ENCODE measurements at places on chromosomes 5 and 9. TPM values are rescaled to one million over a fixed set of nuclear protein-coding genes. Genes with fewer than 3 reads are reported as not detected.

DNA sequence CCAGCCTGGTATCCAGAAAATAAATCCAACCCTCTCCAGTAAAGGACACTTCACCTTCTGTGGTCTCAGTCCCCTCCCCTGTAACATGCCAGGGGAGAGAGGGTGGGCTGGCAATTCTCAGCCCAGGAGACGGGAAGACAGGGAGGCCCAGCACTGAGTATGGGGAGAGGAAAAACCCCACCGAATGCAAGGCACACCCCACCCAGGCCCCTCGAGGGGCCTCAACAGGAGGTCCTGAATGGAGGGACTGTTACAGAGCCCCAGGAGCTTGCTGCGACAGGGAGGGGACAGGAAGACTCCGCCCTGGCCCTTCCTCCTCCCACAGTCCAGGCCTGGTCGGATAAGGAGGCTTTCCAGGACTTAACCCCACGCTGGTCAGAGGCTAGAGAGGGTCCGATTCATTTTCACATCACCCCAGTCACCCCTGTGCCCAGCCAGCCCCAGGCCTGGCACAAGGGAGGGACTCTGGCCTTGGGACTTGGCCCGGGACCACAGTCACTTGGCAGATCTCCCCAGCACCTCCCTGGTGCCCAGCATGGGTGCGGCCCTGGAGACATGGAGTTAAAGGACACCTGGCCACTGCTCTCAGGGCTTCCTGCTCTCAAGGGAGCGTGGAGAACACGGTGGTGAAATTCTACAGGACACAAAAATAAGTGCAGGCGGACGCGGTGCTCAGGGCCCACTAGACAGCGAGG, 44.9 kb upstream of the STXBP1 start:
- H3K27ac ChIP-seq = peak overlapping the region; percentile 81
- peaks cover 5% of the 10 kb centered on the region for H3K36me3 ChIP-seq
- peak overlapping the region; percentile 71 for H3K4me3 ChIP-seq

- peaks cover 66% of the 10 kb centered on the region for H3K4me1 ChIP-seq
- DNase-seq = no peak
- peak overlapping the region; percentile 91 for H3K27ac ChIP-seq
- peaks cover 16% of the 10 kb centered on the region for H3K36me3 ChIP-seq
Measured at GRCh38 chr5:15502208-15502607, 2.2 kb downstream of the FBXL7 start.

DNA sequence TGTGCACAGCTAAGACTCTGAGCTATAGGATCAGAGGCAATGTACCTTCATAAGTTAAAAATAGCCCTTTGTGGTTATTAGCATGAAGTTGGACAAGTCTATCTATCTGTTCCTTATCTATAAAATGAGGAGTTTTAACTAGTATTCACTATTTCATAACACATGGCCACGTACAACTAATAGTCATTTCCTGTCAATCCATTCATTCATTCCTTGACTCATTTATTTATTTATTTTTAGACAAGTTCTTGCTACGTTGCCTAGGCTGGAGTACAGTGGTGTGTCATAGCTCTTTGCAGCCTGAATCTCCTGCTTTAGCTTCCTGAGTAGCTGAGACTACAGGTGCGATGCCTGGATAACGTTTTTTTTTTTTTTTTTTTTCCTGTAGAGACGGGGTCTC, 92.1 kb downstream of the NR3C1 start:
- H3K27me3 ChIP-seq = no peaks in the 10 kb centered on the region
- peaks cover 33% of the 10 kb centered on the region for H3K36me3 ChIP-seq

GRCh38 chr9:94846739-94847138, 120.2 kb downstream of the AOPEP start:
- H3K4me1 ChIP-seq = peaks cover 9% of the 10 kb centered on the region
- H3K27ac ChIP-seq = no peak overlapping the region
- no peak overlapping the region for H3K4me3 ChIP-seq
- DNase-seq = no peak
- no peaks in the 10 kb centered on the region for H3K27me3 ChIP-seq

- no peak overlapping the region for H3K4me3 ChIP-seq
- H3K36me3 ChIP-seq = peaks cover 6% of the 10 kb centered on the region
- H3K27ac ChIP-seq = no peak overlapping the region
- H3K27me3 ChIP-seq = no peaks in the 10 kb centered on the region
- DNase-seq = no peak
Measured at GRCh38 chr9:109574061-109574882, 76.2 kb upstream of the PTPN3 start.

GRCh38 chr9:130906735-130907416, 10.3 kb upstream of the QRFP start:
- DNase-seq = no peak
- no peaks in the 10 kb centered on the region for H3K27me3 ChIP-seq
- no peak overlapping the region for H3K4me3 ChIP-seq
- peaks cover 8% of the 10 kb centered on the region for H3K4me1 ChIP-seq
- H3K36me3 ChIP-seq = no peaks in the 10 kb centered on the region

- H3K27ac ChIP-seq = no peak overlapping the region
- no peak for DNase-seq
- H3K4me3 ChIP-seq = no peak overlapping the region
- H3K27me3 ChIP-seq = peaks cover 2% of the 10 kb centered on the region
- no peaks in the 10 kb centered on the region for H3K36me3 ChIP-seq
Measured at GRCh38 chr5:135230251-135230925, 168.6 kb downstream of the MACROH2A1 start.

DNA sequence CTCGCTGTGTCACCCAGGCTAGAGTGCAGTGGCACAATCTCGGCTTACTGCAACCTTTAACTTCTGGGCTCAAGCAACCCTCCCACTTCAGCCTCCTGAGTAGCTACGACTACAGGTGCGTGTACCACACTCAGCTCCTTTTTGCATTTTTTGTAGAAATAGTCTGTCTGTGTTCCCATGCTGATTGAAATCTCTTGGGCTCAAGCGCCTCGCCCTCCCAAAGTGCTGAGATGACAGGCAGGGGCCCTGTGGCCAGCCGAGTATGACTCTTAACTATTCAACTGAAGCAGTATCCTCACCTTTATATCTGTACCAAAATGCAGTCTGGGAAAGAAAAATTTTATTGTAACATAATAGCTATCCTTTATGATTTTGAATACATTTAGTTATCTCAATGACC, 12.2 kb upstream of the NIM1K start:
- H3K27ac ChIP-seq = no peak overlapping the region
- H3K4me3 ChIP-seq = no peak overlapping the region
- no peaks in the 10 kb centered on the region for H3K4me1 ChIP-seq
- H3K27me3 ChIP-seq = no peaks in the 10 kb centered on the region

DNA sequence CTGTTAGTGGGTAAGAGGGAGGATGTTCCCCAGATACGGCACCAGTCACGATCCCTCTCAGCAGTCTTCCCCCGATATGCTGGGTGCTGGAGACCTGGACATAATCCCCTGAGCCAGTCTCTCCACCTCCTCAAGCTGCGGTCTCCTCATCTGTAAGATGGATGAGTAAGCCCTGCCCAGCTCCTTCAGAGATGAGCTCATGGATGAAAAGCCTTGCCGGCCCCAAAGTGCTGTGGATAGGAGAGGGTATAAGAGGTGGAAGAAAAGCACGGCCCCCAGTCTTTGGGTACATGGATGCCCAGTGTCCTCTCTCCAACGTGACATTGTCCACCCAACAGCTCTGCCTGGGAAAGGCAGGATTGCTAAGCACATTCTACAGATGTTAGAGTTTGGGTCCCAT, 4.5 kb downstream of the CAMK2A start:
- peaks cover 7% of the 10 kb centered on the region for H3K4me1 ChIP-seq
- no peak for DNase-seq
- H3K4me3 ChIP-seq = no peak overlapping the region
- H3K27ac ChIP-seq = no peak overlapping the region
- H3K27me3 ChIP-seq = no peaks in the 10 kb centered on the region
- H3K36me3 ChIP-seq = no peaks in the 10 kb centered on the region

DNA sequence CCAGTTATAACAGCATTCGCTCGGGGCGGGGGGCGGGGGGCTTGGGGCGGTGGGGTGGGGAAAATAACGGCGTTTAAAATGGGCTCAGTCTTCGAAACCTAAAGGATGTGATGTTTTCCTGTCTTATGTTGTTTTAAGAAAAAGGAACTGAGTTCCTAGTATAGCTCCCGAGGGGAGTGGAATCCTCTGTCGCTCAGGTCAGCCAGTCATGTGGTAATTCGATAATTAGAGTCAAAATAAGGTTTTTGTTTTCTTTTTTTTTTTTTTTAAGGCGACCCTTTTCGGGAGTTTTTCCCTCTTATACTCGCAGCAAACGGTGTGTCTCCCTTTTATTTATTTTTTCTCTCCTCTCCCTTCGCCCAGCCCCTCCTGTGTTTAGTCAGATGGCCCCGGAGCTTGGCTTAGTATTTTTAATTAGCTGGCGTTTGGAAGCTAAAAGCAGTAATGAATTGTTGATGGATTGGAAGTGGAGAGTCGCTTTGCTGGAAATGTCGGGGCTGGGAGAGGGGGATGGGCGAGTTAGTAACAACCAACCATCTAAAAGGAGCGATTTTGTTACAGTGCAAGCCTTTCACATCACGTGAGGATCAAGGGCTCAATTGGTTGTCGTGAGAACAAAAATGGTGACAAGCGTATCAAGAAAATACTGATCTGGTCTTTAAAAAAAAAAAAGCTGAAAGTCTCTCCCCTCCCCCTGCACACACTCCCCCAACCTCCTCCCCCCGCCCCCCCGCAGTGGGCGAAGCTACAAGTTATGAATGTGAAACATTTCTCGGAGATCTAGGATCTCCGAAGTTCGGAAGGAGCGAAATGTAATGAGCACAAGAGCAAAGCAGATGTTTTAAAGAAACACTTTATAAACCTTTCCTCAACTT, 714 bp upstream of the ZNF608 start:
- peaks cover 11% of the 10 kb centered on the region for H3K4me1 ChIP-seq
- H3K27me3 ChIP-seq = no peaks in the 10 kb centered on the region
- H3K36me3 ChIP-seq = no peaks in the 10 kb centered on the region
- DNase-seq = peak; percentile 75
- no peak overlapping the region for H3K4me3 ChIP-seq
- no peak overlapping the region for H3K27ac ChIP-seq

DNA sequence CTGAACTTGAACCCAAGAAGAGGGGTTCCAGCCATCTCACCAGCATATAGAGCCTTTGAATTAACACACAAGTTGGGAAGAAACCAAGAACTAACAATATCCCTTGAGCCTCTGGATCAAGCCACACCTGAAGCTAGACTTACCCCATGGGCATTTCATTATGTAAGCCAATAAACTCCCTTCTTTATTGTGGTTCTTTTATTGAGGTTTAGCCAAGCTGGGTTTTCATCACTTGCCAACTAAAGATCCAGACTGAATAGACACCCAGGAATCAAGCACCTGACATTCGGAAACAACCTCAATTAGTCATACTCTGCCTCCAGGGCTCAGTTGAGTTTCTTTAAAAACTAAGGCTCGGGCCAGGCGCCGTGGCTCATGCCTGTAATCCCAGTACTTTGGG, 226.7 kb downstream of the AGTPBP1 start:
- H3K27ac ChIP-seq = no peak overlapping the region
- DNase-seq = no peak
- H3K27me3 ChIP-seq = no peaks in the 10 kb centered on the region
- H3K4me1 ChIP-seq = peaks cover 4% of the 10 kb centered on the region

GRCh38 chr5:171574376-171574775, 154.9 kb downstream of the FGF18 start:
- no peak overlapping the region for H3K27ac ChIP-seq
- H3K4me1 ChIP-seq = no peaks in the 10 kb centered on the region
- no peak overlapping the region for H3K4me3 ChIP-seq
- H3K36me3 ChIP-seq = peaks cover 6% of the 10 kb centered on the region

DNA sequence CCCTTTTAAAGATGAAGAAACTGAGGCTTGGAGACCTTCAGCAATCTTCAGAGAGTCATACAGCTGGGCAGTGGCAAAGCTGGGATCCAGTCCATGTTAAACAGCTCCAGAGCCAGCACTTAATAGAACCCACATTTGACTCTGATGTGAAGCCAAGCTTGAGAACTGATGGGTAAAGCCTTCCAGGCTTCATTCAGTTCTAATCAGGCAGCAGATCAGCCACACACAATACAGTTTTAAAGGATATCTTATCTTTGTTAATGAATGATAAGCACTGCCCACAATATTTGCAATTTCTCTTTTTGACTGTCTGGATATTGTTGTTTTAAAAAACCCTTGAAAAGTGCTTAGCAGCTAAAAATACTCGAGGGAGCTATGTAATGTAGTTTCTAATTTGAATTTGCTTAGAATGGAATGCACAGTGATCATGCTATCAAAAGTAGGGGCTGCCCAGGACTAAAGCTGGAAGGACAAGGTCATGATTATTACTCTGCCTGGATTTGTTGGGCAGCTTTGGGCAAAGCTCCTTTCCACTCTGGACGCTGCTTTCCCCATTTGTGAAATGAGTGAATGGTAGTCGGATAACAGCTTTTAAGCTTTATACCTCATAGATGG, 31.3 kb upstream of the HTR4 start:
- no peak for DNase-seq
- no peak overlapping the region for H3K4me3 ChIP-seq
- peaks cover 2% of the 10 kb centered on the region for H3K27me3 ChIP-seq
- no peak overlapping the region for H3K27ac ChIP-seq

DNA sequence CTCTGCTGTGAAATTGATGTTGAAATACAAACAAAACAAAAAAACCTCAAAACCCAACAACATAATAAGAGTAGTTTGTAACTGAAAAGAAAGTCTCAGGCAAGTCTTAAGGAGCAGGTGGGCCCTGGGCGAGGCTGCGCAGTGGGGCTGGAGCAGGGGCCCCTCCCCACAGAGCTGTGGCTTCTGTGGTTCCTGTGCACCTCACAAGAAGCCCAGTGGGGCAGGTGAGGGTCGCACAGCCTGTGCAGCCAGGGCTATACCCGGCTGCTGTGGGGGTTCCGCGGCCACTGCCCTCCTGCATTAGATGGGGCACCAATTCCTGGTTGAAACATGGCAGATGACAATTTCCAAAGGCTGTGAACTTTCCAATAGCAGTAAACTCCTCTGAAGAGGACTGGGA, 75.3 kb downstream of the TRIO start:
- no peaks in the 10 kb centered on the region for H3K27me3 ChIP-seq
- H3K36me3 ChIP-seq = no peaks in the 10 kb centered on the region
- no peak for DNase-seq
- peaks cover 26% of the 10 kb centered on the region for H3K4me1 ChIP-seq
- H3K4me3 ChIP-seq = no peak overlapping the region

GRCh38 chr9:120873512-120873911, 3.5 kb downstream of the PHF19 start:
- peaks cover 3% of the 10 kb centered on the region for H3K36me3 ChIP-seq
- peaks cover 20% of the 10 kb centered on the region for H3K4me1 ChIP-seq
- H3K27ac ChIP-seq = no peak overlapping the region
- H3K27me3 ChIP-seq = peaks cover 9% of the 10 kb centered on the region

- peaks cover 52% of the 10 kb centered on the region for H3K4me1 ChIP-seq
- H3K27ac ChIP-seq = peak overlapping the region; percentile 12
- peaks cover 2% of the 10 kb centered on the region for H3K36me3 ChIP-seq
- H3K4me3 ChIP-seq = no peak overlapping the region
- H3K27me3 ChIP-seq = no peaks in the 10 kb centered on the region
Measured at GRCh38 chr5:68251386-68251785, 35.8 kb downstream of the PIK3R1 start.

The NDUFS6 gene
- 28.0 TPM for total RNA-seq

The DEPDC1B gene
- 14.7 TPM for total RNA-seq

The CDH6 gene
- 0.47 TPM for total RNA-seq

The SLCO6A1 gene
- total RNA-seq = 6.2 TPM

The LIX1 gene
- 12.0 TPM for total RNA-seq

The LCN15 gene
- 1.9 TPM for total RNA-seq

The SLC46A2 gene
- not detected for total RNA-seq

The ZNF879 gene
- total RNA-seq = 8.6 TPM

The TBCA gene
- total RNA-seq = 213 TPM

The PCDHB7 gene
- total RNA-seq = 1.6 TPM

The PCDH1 gene
- 5.1 TPM for total RNA-seq
